ENCODE measurements at places on chromosomes 7 and 10. TPM values are rescaled to one million over a fixed set of nuclear protein-coding genes. Genes with fewer than 3 reads are reported as not detected.

Gene TET1
- 41.6 TPM for total RNA-seq

Gene CLRN3
- total RNA-seq = 0.42 TPM

Gene UNCX
- not detected for total RNA-seq

Gene FAM221A
- 4.3 TPM for total RNA-seq

Gene COBL
- 3.3 TPM for total RNA-seq

Gene GDF2
- not detected for total RNA-seq

Gene CRYGN
- total RNA-seq = 0.16 TPM

Gene ITIH5
- total RNA-seq = 97.6 TPM

Gene SVIL
- total RNA-seq = 176 TPM

Gene SLC25A40
- total RNA-seq = 40.9 TPM

Gene TMEM213
- total RNA-seq = not detected

Data from urinary bladder (tissue), 4 donors.